ENCODE measurements at places on chromosomes 4 and X.

GRCh38 chrX:118128724-118129123 lies 12.1 kb upstream of the KLHL13 start:
- DNase-seq = no peak

DNA sequence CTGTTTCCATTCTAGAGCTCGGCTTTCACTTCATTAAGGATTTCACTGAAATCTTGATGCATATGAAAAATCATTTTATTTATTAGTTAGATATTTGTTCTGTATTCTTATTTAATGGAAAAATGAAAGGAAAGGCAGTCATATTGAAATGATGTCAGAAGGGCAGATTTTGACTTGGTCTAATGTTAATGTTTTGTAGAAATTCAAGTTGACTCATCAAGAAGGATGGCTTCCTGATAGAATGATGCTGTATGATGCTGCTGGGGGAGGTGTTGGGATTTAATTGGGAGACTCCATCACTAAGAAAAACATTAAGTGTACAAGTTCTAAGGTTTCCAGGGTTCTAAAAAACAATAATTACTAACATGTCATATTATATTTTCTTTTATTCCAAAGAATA lies 204.8 kb downstream of the PDGFC start:
- DNase-seq = no peak

DNA sequence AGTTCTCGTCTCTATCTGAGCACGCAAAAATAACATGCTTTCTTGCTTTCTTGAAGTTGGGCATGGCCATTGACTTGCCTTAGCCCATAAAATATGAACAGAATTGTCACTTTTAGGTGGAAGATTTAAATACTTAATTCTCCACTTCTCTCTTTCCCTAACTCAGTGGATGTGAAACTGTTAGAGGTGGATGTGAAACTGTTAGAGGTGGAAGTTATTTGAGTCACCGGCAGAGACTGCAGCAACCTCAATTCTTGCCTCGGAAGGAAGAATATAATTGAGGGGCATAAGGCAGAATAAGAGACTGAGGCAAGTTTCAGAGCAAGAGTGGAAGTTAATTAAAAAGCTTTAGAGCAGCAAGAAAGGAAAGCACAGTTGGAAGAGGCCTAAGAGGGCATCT lies 2.8 kb upstream of the PARM1 start:
- no peak for DNase-seq

DNA sequence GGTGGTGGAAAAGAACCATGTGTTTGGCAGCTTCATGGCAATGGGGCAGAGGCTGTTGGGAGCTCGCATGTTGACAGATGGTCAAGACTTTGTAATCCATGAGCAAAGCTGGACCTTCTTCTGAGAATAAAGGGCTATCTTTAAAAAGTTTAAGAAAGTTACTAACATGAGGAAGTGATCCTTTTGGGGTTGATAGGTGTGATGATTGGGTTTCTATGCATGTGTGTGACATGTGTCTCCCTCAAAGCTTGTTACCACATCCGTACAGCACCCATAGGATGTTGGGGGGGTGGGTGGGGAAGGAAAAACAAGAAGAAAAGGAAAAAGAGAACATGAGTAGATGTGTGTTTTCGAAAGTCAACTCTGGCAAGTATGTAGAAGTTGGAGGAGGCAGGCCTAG lies 123.0 kb upstream of the TLR3 start:
- no peak for DNase-seq

- DNase-seq = peak; percentile 85
Observed at GRCh38 chr4:53043891-53044650, 182.0 kb downstream of the RASL11B start.
